ENCODE measurements at places on chromosomes 7 and 10.

- no peak for DNase-seq
These were observed 16.5 kb upstream of the INPP5A start for GRCh38 chr10:132521041-132521465.

DNA sequence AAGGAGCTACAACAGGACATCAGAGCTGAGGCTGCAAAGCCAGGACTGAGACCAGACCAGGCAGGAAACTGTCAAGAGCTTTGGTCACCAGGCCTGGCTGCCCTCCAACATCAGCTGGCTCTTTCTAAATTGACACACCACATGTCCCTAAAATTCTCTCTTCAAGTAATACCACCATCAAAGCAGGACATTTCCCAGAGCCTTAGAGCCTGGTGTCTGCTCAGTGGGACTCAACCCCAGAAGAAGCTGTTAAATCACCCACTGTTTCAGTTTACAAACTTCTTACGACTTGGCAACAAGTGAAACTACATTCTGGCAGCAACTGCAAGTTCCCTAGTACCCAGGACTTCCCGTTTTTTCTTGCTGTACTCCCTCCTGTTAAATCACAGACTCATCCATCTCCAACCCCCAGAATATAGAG lies 3.8 kb upstream of the IL6 start:
- DNase-seq: no peak

DNA sequence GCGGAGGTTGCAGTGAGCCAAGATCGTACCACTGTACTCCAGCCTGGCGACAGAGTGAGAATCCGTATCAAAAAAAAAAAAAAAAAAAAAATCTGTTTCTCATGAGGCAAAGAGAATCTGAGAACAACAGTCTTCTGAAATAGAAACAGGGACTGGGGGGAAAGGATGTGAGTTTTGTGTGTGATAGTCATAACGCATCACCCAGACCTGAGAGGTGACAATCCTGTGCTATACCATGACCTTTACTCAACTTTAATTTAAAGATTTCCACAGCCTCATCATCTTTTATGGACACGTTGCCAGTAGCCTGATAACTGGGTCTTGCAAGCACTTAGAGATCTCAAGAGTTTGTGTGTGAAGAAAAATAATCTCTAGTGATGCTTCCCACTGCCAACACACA lies 2.3 kb downstream of the ATXN7L1 start:
- DNase-seq: peak; percentile 43

DNA sequence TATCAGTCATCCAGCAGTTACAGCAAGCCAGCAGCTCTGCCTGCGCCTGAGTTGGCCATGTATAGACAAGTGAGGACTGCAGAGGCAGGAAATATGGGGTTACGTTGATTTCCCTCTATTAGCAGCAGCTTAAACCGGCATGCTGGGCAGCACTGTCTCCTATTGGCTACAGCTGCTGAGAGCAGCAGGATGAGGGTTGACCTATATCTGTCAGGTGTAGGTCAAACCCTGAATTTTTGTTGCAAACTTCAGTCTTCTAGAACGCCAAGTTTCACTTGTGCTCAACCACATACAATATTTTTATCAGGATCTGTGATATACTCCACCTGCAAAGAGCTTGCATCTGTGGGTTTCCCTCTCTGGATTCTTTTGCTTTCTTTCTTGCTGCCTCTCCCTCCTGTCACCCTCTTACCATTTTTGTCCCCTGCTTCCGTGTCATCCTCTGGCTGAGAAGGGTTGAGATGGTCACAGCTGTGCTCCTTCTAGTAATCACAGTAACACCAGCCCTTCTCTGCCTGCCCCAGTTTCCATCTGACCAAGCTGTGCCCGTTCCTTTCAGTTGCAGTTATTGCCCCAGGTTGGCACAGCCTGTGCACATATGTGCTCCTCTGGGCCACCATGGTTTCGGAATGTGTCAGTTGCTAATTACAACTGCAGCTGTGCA lies 23.8 kb upstream of the GLCCI1 start:
- no peak for DNase-seq

DNA sequence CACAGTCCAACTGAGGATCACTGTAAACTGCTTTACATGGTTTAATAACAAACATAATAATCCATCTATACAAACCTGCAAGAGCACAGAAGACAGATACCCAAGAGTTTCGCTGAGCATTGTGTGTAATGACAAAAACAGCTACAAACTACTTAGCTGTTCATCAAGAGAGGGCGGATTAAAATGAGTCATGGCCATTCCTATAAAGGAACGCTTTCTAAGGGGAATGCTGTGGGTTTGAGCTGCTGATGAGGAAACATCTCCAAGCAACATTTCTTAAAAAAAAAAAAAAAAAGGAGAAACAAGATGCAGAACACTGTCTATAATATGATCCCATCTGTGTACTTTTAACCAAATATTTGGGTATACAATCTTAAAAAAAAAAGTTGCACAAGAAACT lies 33.8 kb downstream of the VOPP1 start:
- no peak for DNase-seq

GRCh38 chr10:70403483-70404035 lies 386 bp upstream of the EIF4EBP2 start:
- no peak for DNase-seq

DNA sequence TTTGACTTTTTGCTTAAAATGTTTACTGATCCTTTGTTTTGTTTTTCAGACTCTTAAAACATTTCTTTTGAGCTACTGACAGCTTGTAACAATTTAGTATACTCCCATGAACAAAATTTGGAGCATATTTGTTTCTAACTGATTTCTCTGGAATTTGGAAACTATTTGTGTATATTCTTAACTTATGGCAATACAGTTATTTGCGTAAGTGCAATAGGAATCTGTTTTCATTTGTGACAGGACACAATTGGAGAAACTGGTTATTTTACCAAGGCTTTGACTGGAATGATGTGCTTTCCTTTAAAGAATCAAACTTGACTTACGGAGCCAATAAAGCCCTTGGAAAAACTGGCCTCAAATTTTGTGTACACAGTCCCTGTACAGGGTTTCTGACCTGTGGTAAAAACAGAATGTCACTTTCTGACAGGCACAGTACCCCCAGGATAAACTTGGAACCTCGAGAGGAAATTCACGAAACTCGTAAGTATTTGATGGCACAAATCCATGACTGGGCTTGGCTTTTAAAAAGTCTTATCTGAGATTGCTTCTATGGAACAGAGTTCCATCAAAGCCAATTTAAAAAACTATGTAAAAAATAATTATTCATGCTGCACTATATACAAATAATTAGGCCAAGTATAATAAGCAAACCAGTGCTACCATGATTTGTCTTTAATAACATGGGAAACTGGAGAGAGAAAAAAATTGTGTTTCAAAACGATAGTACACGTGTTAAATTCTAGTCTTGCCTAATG lies 70.4 kb downstream of the ST8SIA6 start:
- no peak for DNase-seq

- no peak for DNase-seq
These were observed 83.9 kb downstream of the SEPTIN14 start for GRCh38 chr7:55778631-55779030.

- DNase-seq: no peak
These were observed 1.2 kb upstream of the SMARCD3 start for GRCh38 chr7:151249732-151250072.

- DNase-seq: no peak
These were observed 2.6 kb downstream of the GRID1 start for GRCh38 chr10:86363833-86364490.

- no peak for DNase-seq
These were observed 330.4 kb upstream of the AOAH start for GRCh38 chr7:37054624-37055241.

GRCh38 chr10:14645239-14645960 lies 129.3 kb downstream of the FAM107B start:
- DNase-seq: no peak

DNA sequence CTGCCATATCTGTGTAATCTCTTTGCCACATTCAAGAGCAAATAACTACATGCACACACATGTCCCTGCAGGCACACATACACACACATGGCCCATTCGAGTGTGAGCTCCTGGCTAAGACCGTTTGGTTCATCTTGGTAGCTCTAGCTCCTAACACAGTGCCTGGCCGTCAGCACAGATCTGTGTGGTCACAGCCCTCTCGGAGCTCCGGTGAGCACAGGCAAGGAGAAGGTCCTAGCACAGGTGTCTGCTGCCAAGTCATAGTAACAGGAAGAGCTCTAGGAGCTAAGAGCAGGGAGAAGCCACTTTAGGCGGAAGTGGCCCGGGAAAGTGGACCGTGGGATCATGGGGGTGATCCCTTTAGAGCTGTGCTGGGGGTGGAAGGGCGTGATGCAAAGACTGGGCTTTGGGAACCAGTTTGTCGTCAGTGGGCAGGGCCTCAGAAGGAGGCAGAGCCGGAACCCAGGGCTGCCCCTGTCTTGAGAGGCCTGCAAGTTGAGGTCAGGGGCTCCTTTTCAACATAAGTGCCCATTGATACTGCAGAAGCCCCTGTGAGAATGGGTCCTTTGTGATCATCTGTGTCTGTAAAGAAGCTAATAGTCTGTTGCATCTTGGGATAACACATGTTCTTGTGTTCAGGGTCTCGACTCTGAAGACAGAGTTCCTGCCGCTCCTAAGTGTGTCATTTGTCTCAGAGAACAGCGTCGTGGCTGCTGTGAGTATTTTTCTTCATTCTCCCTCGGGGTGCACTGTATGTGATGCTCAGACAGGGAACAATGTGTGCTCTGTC lies 16.6 kb upstream of the ARPC1B start:
- no peak for DNase-seq

DNA sequence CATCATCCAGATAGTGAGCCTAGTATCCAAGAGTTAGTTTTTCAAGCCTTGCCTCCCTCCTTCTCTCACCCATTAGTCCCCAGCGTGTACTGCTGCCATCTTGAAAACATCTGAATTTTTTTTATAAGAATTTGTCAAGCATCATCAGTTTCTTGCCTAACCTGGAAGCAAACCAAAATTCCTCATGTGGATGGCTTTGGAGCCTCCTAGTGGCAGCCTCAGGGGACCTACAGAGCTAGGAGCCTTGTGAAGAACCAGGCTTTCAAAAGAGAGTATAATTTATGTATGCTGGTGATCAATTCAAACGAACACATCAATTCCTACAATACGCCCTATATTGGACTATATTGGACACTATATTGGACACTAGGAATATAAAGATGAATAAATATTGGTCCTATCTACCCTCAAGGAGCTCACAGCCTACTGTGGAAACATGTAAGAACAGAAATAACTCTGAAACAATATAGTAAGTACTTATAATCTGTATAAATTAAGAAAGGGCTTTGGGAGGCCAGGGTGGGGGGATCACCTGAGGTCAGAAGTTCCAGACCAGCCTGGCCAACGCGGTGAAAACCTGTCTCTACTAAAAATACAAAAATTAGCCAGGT lies 63.4 kb downstream of the HPSE2 start:
- DNase-seq: no peak

DNA sequence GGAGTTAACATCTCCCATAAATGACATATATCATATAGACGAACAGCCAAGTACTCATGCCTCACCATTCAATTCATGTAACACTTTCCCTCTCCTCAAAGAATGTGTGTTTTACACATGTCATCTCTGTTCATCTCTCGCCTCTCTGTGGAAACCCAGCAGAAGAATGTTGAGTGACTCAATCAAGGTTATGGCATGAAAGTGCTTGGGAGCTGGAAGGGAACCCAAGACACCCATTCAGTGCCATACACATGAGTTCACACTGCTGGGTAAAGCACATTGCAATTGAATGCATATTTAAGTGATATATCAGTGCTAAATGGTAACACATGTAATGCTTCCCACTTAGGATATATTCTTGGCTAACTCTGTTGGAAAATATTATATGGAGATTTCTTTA lies 322.9 kb downstream of the PTEN start:
- no peak for DNase-seq

DNA sequence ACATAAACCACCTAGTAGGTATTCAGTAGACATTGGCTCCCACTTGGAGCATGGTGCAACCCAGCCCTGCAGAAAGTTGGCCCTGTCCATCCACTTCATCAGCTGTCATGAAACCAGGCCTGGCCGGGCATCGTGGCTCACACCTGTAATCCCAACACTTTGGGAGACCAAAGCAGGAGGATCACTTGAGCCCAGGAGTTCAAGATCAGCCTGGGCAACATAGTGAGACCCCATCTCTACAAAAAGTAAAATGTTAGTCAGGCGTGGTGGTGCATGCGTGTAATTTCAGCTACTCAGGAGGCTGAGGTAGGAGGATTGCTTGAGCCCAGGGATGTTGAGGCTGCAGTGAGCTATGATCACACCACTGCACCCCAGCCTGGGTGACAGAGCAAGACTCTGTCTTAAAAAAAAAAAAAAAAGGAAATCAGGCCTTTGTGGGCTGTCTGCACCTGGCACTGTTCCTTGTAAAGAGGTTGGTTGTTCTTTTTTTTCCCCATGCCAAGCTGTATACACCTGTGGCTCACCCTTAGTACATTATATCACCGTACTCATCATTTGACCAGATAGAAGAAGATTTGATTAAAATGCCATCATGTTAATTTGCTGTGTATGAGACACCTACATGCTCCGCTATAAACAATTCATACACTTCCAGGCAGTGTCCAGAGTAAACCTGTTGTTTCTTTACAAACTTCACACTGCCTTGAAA lies 45.4 kb upstream of the GRID1 start:
- DNase-seq: no peak

DNA sequence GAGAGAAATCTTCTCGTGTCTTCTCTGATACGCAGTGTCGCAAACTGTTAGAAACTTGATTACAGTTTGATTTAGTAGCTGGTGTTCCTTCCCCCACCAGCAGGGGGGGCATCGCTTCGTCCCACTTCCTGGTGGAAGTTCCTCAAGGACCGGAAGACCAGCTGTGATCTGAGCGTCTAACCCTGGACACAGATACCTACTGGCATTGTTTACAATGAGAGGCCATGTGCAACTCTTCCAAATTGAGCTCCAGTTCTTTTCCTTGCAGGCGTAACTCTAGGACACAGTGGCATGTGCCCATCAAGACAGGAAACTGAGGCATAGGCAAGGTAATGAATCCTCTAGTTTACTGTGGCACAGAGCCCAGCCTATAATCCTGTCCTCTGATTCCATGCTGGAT lies 219.0 kb downstream of the CCDC3 start:
- DNase-seq: no peak

DNA sequence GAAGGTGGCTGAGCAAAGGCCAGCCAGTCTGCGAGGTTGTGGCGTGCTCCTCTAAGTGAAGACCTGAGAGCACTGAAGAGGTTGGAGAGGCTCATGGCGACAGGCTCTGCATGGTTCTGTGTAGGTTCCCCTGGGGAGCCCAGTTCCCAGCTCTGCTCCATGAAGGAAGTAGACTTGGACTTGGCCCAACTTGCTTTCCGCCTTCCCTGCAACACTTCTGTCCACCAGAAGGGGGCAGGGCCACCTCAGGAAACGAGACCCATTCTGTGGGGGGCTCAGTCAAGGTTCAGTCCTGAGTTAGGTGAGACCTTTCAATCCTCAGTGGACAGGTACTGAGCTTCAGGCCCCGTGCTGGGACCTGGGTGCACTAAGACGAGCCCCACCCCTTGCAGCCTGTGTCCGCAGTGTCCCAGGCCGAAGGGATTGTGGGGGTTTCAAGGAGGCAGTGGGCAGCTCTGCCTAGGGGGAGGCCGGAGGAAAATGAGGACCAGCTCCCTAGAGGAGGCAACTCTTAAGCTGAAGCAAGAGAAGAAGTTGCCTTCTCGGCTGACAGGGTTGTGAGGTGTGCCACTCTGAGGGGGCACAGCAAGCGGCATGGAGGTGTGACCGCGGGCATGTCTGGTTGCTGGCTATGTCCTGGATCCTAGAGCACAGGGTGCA lies 15.0 kb upstream of the PCBD1 start:
- DNase-seq: no peak
